ENCODE measurements at places on chromosomes 3 and 15.

DNA sequence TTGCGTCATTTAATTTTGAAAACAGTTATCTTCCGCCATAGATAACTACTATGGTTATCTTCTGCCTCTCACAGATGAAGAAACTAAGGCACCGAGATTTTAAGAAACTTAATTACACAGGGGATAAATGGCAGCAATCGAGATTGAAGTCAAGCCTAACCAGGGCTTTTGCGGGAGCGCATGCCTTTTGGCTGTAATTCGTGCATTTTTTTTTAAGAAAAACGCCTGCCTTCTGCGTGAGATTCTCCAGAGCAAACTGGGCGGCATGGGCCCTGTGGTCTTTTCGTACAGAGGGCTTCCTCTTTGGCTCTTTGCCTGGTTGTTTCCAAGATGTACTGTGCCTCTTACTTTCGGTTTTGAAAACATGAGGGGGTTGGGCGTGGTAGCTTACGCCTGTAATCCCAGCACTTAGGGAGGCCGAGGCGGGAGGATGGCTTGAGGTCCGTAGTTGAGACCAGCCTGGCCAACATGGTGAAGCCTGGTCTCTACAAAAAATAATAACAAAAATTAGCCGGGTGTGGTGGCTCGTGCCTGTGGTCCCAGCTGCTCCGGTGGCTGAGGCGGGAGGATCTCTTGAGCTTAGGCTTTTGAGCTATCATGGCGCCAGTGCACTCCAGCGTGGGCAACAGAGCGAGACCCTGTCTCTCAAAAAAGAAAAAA, 1.2 kb downstream of the B2M start:
- DNase-seq: peak; percentile 54

DNA sequence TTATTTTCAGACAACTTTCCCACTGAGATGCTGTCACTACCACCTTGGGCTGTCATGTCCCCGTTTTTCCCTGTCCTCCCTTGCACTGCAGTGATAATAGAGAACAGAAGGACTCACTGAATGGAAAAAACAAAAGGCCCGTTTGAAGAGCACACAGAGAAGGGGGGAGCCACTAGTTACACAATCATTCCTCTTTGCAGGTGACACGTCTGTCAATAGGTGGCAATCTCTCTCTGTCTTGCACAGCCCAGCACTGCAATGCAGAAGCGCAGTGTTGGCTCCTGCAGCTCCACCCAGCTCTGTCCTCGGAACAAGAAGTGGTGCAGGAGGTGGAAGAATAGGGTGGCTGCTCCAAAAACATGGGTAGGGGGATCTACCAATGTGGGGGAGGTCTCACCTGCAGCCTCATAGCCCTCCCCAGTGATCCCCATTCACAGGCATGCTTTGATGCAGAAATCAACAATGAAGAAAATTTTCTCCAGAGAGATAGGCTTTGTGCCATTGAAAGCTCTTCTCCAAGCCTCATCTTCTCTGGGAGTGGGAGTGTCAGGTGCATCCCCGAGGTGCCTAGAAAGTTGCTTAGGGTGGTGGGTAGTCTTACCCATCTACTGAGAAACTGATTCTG, 31.8 kb downstream of the FSTL1 start:
- DNase-seq: no peak

DNA sequence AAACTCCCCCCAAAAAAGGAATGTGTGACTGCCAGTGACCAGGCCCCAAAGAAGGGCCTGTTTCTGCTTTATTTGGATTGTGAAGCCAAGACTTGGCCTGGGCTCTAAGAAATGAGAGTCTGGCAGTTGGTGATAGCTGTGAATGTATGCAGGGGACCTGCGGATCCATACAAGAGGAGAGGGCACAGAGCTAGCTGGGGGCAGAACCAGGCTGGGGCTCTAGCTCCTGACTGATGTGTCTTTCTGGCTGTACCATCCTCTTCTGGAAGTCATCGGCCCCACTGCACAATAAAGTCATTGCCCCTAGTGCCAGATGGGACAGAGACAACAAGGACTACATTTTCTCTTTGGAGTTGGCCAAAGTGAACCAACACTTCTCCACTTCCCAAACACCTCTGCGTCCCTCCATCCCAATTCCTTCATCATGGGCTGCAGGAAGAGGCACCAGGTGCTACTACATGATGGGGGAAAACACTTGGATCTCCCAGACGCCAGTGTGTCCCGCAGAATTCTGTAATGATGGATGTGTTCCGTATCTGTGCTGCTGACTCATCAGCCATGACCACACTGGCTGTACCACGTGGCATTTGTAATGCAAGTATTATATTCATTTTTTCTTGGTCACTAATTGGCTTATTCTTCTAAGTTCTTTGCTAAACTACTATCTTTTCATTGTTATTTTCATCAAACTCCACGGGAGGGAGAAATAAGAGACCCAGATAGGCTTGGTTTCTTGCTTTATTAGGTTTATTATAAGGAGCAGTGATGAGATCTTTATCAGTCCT, 1.7 kb upstream of the PLA2G4F start:
- DNase-seq: peak; percentile 89

DNA sequence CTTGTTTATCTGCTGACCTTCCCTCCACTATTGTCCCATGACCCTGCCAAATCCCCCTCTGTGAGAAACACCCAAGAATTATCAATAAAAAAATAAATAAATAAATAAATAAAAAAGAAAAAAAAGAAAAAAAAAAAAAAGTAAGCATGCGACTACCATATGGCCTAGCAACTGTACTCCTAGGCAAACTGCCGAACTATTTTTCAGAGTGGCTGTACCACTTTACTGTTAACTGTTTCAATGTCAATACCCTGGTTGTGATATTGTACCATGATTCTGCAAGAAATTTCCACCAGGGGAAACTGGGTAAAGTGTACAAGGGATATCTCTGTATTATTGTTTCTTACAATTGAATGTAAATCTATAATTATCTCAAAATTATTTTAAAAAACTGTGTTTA, 41.3 kb upstream of the MAP4 start:
- peak; percentile 23 for DNase-seq

GRCh38 chr3:136186344-136186743, 9.8 kb downstream of the MSL2 start:
- no peak for DNase-seq

DNA sequence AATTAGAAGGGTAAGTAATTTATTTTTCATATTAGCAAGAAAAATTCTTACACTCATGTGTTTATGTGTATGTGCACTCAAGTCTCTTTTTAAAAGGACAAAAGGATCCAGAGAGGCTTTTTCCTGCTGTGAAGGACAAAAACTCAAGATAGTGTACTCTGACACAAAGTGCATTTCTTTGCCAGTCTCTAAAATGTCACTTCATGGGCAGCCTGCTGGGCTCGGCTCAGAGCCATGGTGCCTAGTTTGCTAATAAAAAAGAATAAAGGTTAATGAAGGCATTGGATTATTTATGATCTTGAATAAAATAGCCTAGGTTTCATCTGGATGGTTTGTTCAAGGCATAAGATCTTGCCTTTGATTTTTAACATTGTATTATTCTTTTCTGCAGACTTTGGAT, 989.0 kb downstream of the TBL1XR1 start:
- DNase-seq: no peak

DNA sequence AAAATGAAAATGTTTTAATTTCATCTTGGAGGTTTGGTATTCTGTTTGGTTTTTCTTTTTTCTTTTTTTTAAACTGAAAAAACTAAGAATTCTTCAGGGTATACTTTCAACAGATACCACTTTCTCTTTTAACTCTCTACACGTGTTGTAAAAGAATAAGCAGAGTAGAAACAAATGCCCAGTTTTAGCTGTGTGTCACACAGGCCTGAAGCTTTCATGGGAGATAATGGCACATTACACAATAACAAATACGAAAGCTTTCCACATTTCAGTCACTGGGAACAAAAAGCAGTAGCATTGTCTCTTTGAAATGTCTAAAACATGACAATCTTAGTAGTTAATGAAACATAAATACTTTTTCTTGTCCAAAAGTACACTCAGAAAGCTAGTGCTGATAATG, 818.5 kb downstream of the TBL1XR1 start:
- DNase-seq: no peak

- no peak for DNase-seq
These were observed 40.0 kb downstream of the USP3 start for GRCh38 chr15:63544258-63545026.

DNA sequence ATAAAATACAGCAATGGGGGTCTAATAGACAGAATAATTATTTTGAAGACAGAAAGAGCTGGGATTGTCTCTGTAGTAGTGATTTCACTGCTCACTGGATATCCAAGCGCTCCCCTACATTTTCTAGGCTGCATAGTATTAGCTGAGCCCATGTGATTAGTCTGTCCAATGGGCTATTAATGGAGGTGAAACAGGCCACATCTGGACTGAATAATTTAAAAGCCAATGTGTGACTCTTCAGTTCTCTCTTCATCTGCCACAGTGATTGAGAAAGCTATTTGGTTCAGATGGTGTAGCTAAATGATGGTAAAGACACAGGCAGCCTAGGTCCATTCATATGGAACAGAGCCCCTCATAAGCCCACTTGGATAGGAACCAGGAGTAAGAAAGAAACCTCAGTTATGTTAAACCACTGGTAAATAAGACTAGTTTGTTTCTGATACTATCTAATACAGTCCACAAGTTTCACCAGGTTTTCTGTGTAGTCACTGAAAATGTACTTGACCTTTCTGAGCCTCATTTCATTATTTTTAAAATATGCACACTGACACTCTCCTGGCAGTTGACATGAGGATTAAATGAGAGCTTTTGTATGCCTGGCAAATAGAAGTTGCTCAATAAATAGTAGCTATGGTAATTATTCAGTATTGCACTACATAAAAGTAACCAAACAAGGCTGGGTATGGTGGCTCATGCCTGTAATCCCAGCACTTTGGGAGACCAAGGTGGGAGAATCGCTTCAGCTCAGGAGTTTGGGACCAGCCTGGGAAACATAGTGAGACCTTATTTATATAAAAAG, 17.0 kb upstream of the STT3B start:
- DNase-seq: no peak

- no peak for DNase-seq
These were observed 271.7 kb upstream of the LRRC3B start for GRCh38 chr3:26350853-26351252.

- DNase-seq: peak; percentile 55
These were observed 69.0 kb downstream of the TIGIT start for GRCh38 chr3:114362815-114363214.

DNA sequence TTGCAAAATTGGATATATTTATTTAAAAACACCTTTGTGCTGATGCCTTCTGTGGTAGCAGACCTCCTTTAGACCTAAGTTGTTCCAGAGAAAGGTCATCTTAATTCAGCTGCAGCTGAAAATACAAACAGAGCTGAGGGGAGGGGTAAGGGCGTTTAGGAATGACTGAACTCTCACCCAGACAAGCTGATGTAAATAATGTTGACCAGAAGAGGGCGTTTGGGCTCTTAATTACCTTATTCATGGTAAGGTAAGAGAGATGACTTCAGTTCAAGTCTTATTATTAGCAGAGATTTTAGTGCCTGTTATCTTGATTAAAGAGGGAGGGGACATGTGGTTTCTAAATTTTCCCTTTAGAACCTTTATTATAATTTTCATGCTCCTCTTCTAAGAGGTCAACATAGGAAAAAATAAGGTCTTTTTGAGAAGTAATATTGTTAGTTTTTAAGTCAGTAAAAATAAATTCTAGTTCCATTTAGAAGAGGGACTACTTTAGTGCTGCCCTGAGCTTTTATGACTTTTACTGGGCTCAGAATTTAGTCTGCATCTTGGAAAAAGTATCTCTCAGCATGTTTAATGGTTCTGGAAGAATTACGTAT, 46.3 kb downstream of the GPR171 start:
- DNase-seq: peak; percentile 38

- DNase-seq: no peak
These were observed 457.8 kb upstream of the UBE2E2 start for GRCh38 chr3:22745321-22745720.

- DNase-seq: no peak
These were observed 17.7 kb downstream of the MYNN start for GRCh38 chr3:169790687-169791429.

- no peak for DNase-seq
These were observed 2.3 kb upstream of the TLE3 start for GRCh38 chr15:70099967-70100473.

DNA sequence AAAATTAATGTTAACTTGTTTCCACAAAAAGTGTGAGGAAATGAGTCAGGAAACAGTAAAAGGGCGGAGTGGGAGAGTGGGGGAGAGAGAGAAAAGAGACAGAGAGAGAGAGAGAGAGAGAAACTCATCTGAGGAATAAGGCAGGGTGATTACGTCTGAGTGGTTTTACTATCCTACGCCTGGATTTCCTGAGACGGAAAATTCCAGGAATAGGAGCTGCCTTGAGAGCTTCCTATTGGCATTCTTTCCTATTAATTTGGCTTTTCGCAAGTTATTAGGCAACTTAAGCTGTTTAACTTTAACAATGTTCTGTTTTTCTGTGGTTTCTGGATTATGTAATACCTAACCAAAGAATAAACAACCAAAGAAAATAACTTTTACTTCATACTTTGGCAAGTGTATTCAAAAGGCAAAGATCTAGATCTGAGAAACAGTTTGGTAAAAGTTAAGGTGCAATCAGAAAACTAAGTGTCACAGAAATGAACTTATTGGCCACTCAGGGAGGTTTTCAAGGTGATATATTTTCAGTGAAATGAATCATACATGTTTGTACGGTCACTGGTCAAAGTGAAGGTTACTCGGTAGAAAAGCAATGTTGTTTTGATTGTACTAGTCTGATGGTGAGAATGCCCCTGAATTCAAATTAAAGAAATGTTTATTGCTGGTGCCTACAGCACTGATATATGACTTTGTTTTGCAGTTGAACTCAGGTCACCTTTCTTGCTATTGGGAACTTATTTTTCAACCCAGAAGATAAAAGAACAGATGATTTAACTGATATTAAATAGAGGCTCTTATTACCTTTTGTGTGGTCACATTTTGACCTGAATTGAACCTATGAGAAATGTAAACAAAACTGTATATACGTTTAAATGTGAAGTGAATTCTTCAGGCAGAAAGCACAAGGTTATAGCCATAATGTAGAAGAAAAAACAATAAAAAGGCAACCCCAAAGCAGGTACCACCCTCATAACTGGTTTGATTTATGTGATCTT, 39.9 kb upstream of the TNFSF10 start:
- DNase-seq: peak; percentile 54

GRCh38 chr3:150419076-150419868, 11.2 kb downstream of the TSC22D2 start:
- DNase-seq: no peak

GRCh38 chr3:27544372-27544865, 60.2 kb upstream of the SLC4A7 start:
- DNase-seq: peak; percentile 33

GRCh38 chr15:93037820-93038705, 50.9 kb downstream of the RGMA start:
- DNase-seq: no peak

DNA sequence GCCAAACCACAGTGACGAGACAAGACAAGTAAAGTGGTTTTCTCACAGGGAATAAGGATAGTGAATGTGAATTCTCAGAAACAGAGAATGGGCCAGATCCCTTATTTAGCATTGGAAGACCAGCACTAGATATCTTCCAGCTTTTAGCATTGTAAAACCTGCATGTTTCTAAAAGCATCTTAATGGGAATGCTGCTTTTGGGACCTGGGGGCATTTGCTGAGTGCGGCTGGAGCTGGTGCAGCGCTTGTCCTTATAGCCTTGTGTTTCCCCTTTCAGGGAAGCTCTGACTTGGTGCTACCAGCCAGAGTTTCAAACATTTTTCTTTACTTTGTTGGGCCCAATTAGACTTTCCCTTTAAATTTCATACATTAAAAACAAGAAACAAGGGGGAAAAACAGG, 52.9 kb downstream of the CLSTN2 start:
- no peak for DNase-seq

GRCh38 chr15:87561641-87562040, 694.9 kb downstream of the NTRK3 start:
- DNase-seq: no peak

GRCh38 chr3:65138556-65138955, 450.8 kb upstream of the ADAMTS9 start:
- no peak for DNase-seq

Data from AG08395 (cell line).